AG04449 (cell line): ENCODE measurements at places on chromosomes 1 and 21.

- DNase-seq = no peak
These were observed 16.3 kb downstream of the L1TD1 start for GRCh38 chr1:62210960-62211359.

DNA sequence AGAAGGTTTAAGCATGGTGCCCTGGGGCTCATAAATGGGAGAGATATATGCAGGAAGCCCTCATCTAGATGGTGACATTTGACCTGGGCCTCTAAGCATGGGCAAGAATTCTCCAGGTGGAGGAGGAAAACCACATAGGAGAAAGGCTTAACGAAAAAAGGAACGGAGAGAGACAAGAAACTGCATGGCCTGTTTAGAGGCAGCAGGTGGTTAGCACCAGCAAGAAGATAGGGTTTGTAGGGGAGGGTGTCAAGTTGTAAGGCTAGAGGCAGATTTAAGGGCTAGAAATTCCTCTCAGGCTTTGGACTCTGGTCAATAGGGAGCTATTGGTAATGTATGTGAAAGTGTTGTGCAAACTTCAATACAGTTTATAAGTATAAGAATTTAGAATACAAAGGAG, 8.2 kb upstream of the MAPKAPK2 start:
- no peak for DNase-seq

DNA sequence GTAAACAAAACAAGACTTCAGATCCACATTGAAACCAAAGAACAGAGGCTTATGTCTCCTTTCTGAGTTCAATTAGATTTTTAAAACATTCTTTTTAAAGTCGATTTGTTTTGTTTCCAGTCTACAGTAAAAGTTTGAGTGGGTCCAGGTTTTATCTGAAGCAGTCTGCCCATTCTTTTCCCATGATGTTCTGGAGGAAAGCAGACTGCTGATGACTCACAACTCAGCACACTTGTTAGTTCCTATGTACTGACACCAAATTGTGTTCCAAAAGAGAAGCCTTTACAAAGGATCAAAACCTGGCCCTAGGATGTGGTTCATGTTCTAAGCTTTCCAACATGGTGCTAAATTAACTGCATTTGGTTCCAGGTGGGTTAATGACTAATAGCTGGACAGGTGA, 11.4 kb upstream of the CCN1 start:
- no peak for DNase-seq

- no peak for DNase-seq
These were observed 26.4 kb upstream of the EVA1B start for GRCh38 chr1:36349839-36350238.

DNA sequence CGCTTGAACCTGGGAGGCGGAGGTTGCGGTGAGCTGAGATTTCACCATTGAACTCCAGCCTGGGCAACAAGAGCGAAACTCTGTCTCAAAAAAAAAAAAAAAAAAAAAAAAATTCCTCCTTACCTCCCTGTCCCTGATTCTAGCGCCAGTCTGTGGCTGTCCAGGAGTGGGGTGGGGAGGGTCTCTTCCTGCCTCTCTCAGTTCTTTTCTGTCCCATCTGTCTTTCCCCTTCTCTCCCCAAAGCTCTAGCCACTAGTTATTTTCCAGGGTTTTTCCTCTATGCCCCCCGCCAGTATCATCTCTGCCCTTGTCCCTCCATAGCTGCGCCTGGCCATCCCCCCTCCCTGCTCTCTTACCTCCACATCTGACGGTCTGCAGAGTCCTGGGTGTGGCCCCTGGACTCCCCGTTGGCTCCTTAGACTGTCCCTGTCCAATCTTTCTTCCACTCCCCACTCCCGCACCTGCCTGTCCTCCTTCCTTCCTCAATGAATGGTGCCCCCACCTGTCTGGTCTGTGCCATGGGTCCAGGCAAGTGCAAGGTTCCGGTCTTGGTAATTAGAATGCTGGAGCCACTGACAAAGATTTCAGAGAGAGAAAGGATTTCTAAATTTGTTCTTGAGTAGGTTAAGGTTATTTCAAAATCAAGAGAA, 1.6 kb upstream of the TMEM63A start:
- no peak for DNase-seq

DNA sequence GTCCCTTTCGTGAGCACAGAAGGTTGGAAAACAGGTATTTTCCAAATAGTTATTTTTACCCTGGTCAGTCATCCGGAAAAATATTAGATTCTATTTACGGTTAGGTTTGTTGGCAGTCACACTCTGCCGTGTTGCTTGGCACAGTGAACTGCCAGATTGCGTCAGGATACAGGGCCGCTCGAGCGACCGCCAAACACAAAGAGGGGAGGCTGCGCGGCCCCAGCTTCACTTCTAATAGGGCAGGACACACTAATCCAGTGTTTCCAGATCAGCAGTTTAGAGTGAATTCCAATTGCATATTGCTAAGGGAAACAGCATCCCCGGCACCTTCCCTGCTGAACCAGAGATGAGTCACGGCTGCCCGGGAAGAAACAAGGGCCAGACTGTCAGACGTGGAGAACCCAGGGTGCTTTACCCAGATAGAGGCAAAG, 22.9 kb downstream of the UMODL1 start:
- DNase-seq = peak; percentile 61

- no peak for DNase-seq
These were observed 657 bp downstream of the DIO1 start for GRCh38 chr1:53894644-53895043.

DNA sequence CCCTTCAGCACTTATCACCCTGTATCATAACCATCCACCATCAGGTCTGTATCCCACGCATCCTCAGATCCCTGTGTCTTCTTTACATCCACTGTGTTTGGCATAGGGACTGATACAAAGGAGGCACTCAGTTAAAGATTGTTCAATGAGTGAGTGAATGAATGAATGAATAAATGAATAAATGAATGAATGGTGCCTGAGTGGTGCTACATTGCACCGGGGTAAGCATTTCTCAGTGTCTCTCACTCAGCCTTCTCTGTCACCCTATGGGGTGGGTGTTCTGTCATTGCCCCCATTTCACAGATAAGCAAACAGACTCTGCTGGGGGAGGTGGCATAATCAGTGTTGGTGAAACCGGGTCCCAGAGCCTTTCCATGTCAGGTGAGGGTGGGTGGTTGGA, 56.6 kb upstream of the ID3 start:
- no peak for DNase-seq

DNA sequence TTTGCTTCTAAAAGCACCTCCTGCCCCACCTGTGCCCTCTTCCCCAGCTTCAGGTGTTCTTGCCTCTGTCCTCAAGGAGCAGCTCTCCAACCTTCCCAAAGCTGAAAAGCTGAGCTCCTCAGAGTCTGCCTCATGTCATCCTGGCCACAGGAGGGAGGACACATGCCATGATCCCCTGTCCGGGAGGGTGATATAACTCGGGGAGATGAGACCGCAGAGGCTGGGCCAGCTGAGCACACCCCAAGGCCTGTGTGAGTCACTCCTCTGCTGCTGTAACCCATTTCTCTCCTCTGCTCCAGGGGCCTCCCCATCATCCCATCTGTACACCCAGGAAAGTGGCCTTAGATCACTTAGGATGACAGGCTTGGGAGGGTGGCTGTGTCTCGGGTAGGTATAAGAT, 49.8 kb downstream of the EPHB2 start:
- DNase-seq = no peak

GRCh38 chr1:155062151-155062686, 1.3 kb upstream of the EFNA4 start:
- no peak for DNase-seq

- no peak for DNase-seq
These were observed 116.0 kb downstream of the TTLL7 start for GRCh38 chr1:83882906-83883305.

GRCh38 chr1:14914351-14914988, 239.1 kb upstream of the TMEM51 start:
- no peak for DNase-seq

DNA sequence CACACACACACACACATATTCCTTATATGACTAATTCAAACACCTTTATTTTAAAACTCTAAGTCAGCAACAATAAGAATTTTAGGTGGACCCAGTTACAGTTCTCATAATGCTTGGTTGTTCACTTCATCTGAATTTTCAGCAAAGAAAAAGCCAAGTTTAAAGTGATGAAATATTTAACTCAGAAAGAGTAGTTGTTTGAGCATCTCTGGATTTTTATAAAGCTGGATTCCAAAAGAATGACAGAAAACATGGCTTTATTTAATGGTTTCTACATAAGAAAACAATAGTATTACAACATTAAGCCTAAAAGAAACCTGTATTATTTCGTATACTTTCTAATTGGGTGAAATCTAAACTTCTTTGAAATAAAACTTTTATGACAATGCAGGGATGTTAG, 54.2 kb upstream of the ADAMTS5 start:
- no peak for DNase-seq

- DNase-seq = no peak
These were observed 48.3 kb downstream of the SIM2 start for GRCh38 chr21:36747041-36747814.

DNA sequence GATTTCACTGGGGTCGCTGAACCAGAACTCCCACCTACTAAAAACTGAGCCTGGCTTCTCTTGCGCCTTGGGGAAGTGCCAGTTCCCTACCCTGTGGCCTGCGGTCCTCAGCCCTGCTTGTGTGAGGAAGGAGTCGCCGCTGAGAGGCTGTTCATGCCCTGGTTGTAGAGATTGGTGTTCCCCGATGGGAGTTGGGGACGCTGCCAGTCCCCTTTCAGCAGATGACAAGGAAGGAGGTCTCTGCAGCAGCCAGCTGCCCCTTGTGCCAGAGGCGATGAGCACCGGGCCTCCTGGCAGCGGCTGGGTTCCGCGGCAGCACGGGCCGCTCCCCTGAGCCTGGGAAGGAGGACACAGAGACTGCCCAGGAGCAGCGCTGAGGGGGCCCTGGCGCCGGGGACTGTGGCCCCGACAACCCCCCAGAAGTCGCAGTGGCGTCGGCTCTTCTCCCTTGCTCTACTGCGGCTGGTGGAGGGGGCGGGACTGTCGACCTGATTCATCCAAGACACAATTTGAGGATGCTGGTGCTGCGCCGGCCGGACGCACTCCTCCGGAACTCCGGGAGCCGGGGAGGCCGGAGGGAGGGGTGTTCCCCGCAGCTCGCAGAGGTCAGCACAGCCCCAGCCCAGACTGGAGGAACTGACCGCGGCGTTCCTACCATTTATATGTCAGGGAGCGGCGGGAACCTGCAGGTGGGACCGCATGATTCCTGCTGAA, 12.0 kb upstream of the ADORA3 start:
- no peak for DNase-seq

DNA sequence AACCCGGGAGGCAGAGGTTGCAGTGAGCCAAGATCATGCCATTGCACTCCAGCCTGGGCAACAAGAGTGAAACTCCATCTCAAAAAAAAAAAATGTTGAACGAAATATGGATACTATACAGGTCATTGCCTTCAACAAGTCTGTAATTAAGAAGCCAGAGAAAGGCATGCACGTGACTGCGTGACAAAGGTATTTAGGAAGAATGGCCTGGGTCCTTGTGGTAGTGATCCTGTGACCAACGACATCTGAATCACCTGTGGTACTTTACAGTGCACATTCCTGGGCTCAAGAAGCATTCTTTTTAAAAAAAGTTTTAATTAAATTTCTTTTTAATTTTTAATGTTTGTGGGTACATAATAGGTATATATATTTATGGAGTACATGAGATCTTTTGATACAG, 115.0 kb downstream of the GREM2 start:
- DNase-seq = no peak

DNA sequence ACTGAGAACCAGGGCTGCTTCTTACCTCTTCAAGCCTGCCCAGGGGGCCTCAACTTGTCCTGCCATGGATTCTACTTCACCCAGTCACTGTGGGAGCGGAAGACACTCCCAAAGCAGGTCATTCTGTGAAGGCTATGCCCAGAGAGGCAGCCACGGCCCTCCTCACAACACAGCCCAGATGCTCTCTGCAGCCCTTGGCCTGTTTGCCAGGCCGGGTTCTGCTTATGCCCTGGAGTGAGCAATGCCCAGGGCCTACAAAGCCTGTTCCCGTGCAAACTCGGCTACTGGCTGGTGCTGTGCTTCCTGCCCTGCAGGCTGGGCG, 33.8 kb upstream of the SLC30A1 start:
- no peak for DNase-seq

GRCh38 chr1:41362357-41362721, 1.1 kb downstream of the FOXO6 start:
- DNase-seq = no peak
